ENCODE measurements at places on chromosomes 12 and 14.

- DNase-seq, result no peak
Observed at GRCh38 chr12:47834199-47834903, 14.6 kb upstream of the HDAC7 start.

GRCh38 chr12:94898388-94898787 lies 105.1 kb downstream of the NDUFA12 start:
- DNase-seq, result no peak

DNA sequence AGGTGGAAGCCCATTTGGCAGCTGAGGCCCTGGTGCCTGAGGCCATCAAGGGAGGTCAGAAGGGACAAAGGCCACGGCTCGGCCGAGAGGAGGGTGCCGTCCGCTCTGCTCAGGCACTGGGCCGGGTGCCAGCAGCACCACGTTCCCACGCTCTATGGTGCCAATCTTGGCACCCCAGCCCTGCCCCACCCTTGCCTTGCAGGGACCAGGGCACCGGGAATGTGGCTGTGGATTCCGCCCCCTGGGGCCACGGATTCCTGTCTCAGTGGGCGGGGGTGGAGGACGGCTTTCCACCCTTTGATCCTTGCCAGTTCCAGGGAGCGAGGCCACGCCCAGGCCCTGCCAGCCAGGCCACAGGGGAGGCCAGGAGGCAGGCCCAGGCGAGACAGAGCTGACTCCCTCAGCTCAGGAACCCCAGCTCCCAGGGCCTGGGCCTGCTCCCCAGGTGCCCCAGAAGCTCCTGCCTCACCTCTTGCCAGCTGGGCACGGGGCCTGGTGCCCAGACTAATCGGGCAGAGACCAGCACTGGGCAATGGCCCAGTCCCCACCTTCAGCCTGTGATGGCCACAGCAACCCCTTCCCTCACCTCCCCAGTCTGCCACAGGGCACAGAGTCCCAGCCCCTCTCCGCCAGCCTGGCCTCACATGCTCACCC lies 26.4 kb upstream of the GPR132 start:
- no peak for DNase-seq

- no peak for DNase-seq
Observed at GRCh38 chr14:96390965-96391292, 999 bp upstream of the AK7 start.

GRCh38 chr14:103896578-103896977 lies 31.7 kb upstream of the TDRD9 start:
- no peak for DNase-seq

- DNase-seq, result peak; percentile 65
Observed at GRCh38 chr14:54686219-54686870, 119.4 kb downstream of the SAMD4A start.

- peak; percentile 70 for DNase-seq
Observed at GRCh38 chr12:32455607-32456071, 56.3 kb downstream of the FGD4 start.

DNA sequence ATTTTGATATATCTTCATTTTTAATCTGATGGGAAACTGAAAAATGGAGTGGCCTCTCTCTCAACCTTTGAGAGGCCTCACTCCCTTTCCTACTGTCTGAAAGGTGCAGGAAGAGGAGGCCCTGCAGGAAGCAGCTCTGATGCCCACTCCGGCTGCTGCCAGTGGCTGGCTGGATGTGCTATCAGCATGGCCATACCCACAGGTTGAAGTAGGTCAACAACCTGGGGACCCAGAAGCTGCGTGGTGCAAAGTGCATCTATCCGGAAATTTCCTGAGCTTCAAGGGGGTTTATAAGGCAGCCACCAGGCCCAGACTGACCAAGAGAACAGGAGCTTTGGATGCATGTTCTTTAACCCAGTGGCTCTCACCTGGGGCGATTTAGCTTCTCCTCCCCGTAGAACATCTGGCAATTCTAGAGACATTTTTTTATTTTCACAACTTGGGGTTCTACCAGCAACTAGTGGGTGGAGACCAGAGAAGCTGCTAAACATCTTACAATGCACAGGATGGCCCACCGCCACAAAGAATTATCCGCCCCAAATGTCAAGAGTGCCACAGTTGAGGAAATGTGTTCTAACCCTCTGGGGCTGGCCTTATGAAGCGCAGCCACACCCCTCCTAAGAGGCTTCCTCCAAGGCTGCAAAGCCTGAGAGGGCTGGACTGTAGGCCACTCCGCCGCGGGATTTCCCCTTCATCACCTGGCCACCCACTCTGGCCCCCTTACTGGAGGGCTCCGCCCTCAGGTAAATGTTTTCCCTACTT lies 8.2 kb upstream of the BATF start:
- no peak for DNase-seq

- DNase-seq, result no peak
Observed at GRCh38 chr14:24870949-24871701, 178.8 kb downstream of the STXBP6 start.

DNA sequence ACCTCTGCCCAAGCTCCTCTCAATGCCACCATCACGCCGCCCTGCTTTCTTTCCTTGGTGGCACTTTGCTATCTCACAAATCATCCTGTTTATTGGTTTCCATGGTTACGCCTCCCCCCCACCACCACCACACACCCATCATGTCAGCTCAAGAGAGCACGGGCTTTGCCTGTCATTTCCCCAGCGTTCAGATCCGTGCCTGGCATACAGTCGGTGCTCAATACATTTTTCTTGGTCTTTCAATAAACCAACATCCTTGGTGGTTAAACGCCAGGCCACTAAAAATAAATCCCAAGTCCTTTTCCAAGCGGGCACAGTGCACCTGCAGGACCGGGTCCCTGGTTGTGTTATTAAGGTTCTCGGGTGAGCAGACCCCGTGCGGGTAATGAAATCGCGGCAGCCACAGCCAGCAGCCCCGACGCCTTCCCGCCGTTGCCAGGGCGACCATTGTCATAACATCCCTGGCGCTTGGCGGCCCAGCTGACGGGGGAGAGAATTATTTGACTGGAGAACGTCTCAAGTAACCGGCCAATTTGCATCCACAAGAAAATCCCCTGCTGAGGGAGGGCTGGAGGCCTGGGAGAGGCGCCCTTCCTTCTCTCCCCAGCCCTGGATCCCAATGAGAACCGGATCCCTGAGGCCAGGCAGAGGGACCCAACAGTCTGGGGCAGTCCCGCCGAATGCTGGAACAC lies 92.9 kb downstream of the KSR2 start:
- DNase-seq, result no peak

- no peak for DNase-seq
Observed at GRCh38 chr14:101740981-101741380, 20.5 kb upstream of the PPP2R5C start.

- peak; percentile 11 for DNase-seq
Observed at GRCh38 chr14:59918824-59919569, 947 bp upstream of the LRRC9 start.

- no peak for DNase-seq
Observed at GRCh38 chr12:106759526-106760183, 14.8 kb upstream of the RIC8B start.

GRCh38 chr12:75759842-75760572 lies 248.6 kb upstream of the KRR1 start:
- no peak for DNase-seq

- no peak for DNase-seq
Observed at GRCh38 chr12:120056739-120057138, 59.8 kb downstream of the RAB35 start.

GRCh38 chr12:111788178-111788654 lies 21.5 kb downstream of the ALDH2 start:
- DNase-seq, result no peak

- no peak for DNase-seq
Observed at GRCh38 chr12:51519755-51520154, 71.3 kb upstream of the SCN8A start.

GRCh38 chr12:12495536-12495935 lies 67.1 kb downstream of the DUSP16 start:
- no peak for DNase-seq

GRCh38 chr14:74618078-74618952 lies 6.3 kb upstream of the LTBP2 start:
- DNase-seq, result no peak

DNA sequence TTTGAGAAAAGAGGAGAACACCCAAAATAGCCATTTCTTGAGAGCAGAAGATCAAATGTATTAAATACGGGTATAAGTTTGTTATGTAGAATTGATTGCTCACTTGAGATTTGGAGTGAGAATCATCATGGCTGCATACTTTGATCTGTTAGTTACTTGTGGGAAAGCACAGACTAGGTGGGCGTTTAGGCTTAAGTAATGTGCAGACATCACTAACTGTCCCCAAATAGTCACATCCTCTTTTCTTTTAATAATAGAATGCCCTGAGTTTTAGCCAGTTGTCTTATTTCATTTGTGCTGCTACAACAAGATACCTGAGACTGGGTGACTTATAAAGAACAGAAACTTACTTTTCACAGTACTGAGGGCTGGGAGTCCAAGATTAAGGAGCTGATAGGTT lies 14.3 kb upstream of the GTF2A1 start:
- no peak for DNase-seq

DNA sequence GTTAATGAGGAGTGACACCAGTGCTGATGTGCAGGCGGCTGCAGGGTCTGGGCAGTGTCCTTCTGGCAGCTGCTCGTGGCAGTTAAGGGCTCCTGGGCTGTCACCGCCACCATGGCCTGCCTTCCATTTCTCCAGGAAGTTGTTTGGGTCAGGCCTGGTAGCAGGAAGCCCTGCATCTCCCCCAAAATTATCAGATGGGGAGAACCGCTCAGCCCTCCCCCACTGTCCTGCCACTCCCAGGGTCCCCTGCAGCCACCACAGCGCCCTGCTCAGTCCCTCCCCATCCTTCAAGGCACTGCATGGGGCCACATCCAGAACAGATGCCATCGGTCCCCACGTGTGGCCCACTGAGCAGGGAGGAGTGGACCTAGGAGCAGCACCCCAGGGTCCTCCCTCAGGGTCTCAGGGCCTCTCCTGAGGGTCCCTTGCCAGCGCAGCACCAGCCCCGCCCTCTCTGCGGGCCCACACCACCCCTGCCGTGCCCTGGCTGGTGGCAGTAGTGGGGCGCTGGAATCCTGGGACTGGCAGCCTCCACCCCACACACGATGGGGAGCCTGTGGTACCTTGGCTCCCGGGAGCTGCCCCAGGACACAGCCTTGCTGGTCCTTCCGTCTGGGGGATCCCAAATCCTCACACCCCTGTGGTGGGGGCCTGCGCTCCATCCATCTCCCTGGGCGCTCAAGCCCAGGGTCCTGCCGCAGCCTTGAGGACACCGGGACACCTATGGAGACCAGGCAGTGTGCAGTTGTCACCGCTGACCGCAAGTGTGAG lies 10.3 kb upstream of the AMN start:
- DNase-seq, result no peak

- peak; percentile 10 for DNase-seq
Observed at GRCh38 chr12:112183141-112184021, 58.0 kb downstream of the TRAFD1 start.

DNA sequence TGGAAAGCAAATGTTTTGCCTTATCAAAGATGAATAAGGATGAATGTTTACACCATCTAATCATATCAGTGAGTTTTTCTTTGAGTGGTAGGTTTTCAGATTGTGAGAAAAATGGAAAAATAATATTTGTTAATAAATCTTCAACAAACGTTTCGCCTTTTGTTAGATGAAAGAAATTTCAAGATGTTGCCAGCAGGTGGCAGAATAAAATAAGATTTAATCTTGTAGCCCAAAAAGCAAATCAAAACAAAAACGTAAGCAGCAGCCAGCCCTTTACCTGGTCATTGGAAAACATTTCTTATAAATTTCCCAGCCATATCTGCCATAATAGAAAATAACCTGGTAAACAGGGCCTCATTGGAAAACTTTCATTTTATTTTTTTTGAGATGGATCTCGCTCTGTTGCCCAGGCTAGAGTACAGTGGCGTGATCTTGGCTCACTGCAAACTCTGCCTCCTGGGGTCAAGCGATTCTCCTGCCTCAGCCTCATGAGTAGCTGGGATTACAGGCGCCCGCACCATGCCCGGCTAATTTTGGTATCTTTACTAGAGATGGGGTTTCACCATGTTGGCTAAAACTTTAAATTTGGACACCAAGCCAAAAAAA lies 15.4 kb upstream of the TMEM120B start:
- DNase-seq, result no peak

DNA sequence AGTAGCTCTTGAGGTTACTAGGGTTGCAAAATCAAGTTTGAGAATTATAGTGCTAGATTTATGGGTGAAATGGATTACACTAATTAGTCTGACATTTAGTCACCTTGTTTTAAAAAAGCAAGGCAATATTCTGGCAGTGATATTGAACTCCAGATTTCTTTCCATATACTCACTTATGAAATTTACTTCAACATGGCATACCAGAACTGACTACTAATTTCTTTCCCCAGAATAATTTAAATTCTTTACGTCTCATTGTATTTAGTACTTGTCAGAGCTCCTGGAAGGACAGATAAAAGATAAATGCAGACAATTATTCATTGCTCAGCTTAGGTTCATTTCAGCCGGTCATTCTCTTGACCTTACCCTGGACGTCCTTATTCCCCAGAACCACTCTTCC lies 24.3 kb downstream of the EMP1 start:
- no peak for DNase-seq

DNA sequence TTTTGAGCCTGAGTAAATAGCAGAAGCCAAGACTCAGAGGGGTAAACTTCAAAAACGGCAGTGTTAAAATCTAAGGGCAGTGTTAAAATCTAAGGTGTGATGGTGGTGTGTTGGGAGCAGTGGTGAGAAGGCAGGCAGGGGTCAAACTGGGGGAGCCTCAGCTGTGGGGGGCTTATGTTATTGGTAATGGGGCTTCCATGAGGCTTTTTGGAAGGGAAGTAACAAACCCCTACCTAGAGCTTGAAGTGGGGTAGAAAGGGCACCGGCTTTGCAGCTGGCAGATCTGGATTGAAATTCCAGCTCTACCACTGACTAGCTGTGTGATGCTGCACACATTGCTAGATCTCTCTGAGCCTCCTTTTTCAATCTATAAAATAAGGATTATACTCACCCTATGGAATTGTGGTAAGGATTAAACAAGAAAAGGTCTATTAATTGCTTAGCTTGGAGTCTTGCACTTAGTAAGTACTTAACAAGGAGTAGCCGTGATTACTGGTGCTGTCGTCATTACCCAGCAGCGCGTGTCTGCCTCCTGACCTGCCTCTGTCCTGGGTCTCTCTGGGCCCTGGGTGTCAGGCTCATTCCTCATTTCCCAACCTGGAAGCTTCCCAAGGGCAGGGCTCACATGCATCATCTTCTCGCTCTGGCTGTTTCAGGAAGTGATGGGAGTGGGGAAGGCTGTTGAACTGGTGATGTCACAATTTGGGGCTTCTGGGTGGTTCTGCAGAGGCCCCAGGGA lies 18.5 kb upstream of the KRT80 start:
- DNase-seq, result no peak

Measured in right lung (tissue), 10 donors.